Common myeloid progenitor, CD34-positive (primary cell): ENCODE measurements at places on chromosomes 6 and 20.
A peak's percentile ranks its signal among the peaks of the same experiment; 100 is the strongest.

DNA sequence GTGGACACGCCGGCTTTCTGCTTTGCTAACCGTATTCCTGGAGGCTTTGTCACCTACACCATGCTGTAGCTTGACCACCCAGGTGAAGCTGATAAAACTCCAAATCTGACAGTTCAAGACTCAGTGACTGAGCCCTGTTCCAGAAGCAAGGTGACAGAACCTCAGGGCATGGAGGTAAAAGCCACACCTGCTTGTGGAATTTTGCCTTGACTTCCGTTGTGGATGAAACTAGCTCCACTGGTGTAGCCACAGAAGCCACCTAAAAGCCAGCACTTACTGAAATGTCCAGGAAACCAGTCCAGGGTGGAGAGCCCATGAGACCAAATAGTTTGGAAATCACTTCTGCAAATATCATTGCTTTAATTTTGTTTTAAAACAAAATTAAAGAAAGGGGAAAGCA is 11.0 kb downstream of the CST8 start:
- DNase-seq = no peak

DNA sequence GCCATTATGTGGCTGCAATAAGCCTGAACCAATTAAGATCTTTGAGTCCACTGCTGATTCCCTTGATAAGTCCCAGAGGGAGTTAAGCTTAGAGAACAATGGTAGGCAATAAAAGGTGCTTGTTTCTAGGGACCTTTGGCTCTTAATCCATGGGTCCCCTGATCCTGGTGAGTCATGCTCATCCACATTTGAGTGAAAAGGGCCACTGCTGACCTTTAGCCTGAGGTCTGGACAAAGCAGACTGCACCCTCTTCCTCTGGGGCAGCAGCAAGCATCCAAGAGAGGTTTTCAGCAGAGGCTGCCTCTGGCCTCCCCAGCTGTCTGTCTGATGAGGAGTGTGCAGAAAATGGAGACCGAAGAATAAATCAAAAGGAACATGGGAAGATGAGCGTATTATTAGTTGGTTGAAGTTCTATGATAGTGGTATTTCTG is 16.1 kb upstream of the SCGN start:
- no peak for DNase-seq

DNA sequence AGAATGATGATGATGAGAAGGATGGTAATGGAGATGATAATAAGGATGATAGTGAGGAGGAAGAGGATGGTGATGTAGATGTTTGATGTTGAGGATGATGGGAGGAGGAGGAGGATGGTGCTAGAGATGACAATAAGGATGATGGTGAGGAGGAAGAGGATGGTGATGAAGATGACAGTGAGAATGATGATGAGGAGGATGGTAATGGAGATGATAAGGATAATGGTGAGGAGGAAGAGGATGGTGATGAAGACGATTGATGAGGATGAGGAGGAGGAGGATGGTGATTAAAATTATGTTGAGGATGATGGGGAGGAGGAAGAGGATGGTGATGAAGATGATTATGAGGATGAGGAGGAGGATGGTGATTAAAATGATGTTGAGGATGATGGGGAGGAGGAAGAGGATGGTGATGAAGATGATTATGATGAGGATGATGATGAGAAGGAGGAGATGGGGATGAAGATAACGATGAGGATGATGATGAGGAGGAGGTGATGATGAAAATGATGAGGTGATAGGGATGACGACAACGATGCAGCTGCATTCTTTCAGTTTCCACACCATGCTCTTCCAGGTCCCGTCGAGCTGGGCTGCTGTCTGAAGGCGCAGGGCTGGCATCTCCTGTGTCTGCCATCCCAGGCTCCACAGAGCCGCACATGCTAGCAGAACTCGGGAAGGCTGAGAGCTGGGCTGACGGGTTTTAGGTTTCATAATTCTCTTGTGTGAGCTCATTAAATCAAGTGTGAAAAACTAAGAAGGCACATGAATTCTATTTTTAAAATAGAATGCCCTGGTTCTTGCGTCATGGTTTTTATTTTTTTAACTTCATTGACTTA is 274.9 kb downstream of the SMOC2 start:
- no peak for DNase-seq

GRCh38 chr6:64712606-64713005 is 994.4 kb downstream of the EYS start:
- DNase-seq = no peak

- peak; percentile 44 for DNase-seq
Measured at GRCh38 chr6:152170702-152171667, 363.5 kb downstream of the ESR1 start.

DNA sequence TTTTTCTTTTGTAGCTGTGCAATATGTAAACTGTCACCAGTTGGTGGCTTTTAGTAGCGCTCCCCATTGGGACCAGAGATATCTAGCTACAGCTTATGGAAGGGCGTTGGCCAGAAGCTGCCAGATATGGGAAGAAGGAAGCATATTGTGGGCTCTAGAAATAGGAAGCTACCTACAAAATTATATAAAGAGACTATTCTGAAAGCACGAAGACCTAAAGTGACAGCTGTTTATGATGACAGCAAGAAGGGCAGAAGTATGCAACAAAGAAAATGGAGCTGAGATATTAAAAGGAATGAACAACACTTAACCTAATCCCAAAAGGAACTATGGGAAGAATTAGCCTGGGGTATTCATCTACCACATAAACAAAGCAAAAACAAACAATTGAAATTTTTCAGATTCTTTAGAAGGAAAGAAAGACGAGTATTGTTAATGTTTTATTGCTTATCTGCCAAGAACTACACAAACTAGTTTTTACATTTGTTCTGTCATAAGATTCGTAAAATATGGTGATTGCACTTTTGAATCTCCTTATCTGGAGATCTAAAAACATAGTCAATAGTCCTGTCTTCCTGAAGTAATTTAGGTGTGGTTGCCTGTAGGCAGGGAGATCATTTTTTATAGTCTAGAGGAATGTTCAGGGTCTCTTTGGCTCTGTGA is 81.6 kb downstream of the NCOA7 start:
- DNase-seq = no peak

- DNase-seq = no peak
Measured at GRCh38 chr6:46573140-46573539, 79.5 kb downstream of the CYP39A1 start.

- no peak for DNase-seq
Measured at GRCh38 chr20:32455171-32455900, 97.2 kb downstream of the ASXL1 start.

GRCh38 chr6:47352194-47352920 is 42.7 kb upstream of the TNFRSF21 start:
- DNase-seq = peak; percentile 78

DNA sequence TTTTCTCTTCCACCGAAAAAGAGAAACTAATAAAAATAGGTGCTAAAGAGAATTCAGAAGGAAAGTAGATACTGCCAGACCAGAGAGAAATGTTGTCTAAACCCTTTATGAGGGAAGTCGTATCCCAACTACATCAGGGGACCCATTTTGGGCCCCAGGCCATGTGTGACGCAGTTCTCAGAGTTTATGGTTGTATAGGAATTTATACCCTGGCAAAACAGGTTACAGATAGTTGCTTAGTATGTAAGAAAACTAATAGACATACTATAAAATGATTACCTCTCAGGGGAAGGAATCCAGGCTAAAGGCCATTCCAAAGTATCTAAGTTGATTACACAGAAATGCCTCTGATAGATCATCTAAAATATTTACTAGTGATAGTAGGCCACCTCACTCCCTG is 28.6 kb upstream of the SLC52A3 start:
- no peak for DNase-seq

- no peak for DNase-seq
Measured at GRCh38 chr6:43465948-43466347, 10.6 kb upstream of the DLK2 start.

DNA sequence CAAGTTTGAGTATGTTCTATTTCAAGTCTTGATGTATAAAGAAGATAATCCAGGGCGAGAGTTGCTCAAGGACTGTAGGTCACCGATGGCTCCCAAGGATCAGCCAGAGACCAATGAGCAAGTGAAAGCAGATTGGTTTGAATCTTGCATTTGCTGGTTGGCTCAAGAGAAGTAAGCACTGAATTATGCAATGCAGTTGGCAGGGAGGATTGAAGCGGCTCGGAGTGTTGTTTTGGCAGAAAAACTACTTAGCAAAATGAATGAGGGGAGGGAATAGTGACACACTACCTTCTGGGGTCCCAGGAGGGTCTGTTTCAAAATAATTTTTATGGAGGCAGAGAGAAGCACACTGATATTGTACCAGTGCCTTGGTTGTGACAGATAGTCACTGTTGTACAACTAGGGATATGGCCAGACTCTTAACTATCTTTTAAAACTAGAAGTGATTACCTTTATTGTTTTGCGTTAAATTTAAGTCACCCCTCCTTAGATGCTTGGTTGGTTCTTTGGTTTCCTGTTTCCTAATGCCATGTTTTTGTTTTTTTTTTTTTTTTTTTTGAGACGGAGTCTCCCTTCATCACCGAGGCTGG is 15.7 kb downstream of the SASH1 start:
- no peak for DNase-seq

DNA sequence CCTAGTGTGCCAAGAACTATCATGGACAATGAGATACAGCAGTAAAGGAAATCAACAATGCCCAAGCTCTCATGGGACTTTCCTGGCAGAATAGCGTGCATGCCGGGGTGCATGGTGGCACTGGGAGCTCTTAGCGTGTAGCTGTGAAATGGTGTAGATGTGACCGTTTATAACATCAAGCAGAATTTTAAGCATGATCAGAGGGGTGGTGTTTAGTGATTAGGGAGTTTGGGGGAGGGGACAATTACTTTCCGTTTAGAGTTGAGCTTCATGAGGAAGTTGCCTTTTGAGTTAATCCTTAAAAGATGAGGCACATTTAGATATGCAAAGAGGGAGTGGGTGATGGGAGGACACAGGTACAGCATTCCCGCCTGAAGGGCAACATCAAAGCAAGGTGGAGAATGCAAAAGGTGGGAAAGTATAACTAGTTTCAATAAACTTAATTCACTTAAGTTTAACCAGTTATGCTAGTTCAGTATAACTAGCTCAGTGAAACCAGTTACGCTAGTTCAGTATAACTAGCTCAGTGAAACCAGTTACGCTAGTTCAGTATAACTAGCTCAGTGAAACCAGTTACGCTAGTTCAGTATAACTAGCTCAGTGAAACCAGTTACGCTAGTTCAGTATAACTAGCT is 661.6 kb downstream of the QKI start:
- DNase-seq = peak; percentile 64

DNA sequence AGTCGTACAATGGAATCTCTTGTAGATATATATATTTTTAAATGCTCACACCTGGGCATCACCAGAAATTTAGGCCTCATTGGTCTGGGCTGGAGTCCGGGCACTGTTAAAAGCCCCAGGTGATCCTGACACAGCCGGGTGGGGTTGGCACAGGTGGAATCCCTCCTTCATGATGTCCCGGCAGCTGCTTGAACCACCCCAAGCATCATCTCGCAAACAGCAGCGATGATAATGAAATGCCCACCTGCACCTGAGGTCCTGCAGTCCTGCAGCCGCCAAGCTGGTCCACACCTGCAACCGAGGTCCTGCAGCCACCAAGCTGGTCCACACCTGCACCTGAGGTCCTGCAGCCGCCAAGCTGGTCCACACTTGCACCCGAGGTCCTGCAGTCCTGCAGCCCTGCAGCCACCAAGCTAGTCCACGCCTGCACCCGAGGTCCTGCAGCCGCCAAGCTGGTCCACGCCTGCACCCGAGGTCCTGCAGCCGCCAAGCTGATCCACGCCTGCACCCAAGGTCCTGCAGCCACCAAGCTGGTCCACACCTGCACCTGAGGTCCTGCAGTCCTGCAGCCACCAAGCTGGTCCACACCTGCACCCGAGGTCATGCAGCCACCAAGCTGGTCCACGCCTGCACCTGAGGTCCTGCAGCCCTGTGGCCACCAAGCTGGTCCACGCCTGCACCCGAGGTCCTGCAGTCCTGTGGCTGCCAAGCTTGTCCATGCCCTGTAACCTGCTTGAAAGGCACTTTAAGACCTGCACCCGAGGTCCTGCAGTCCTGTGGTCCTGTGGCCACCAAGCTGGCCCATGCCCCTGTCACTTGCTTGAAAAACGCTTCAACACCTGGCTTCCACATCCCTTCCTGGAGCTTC is 261.2 kb downstream of the DLL1 start:
- DNase-seq = no peak

GRCh38 chr6:11126876-11127275 is 15.4 kb upstream of the ERVFRD-1 start:
- DNase-seq = no peak
